ENCODE measurements at places on chromosomes 2 and 18.

DNA sequence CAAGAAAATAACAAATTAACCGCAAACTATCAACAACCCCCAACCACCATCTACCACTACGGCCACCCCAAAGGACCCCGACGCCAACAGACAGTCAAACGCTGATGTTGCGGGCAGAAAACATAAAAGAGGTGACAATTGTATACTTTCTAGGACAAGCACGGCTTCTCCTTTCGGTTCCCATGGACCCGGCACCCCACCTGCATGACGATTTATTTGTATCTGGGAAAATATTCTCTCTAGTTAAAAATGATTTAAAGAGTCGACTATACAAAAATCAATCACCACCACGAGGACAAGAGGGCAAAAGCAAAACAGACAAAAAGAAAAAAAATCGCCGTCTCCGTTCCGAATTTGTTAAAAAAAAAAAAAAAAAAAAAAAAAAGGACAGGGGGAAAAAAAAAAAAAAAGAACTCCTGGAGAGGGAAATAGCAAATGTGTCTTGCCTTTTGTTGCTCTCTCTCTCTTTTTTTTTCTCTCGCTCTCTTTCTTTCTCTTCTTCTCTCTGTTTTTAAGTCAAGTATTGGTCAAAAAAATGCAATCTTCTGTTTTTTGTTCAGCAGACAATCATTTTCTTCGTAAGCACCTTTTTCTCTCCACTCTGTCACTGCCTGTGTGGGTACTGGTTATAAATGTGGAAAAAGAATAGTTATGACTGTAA, 3.6 kb downstream of the SIX3 start:
- DNase-seq: no peak

GRCh38 chr2:4370422-4371090, 667.2 kb downstream of the DCDC2C start:
- DNase-seq: no peak

GRCh38 chr2:205377324-205377723, 305.0 kb upstream of the NRP2 start:
- DNase-seq: no peak

DNA sequence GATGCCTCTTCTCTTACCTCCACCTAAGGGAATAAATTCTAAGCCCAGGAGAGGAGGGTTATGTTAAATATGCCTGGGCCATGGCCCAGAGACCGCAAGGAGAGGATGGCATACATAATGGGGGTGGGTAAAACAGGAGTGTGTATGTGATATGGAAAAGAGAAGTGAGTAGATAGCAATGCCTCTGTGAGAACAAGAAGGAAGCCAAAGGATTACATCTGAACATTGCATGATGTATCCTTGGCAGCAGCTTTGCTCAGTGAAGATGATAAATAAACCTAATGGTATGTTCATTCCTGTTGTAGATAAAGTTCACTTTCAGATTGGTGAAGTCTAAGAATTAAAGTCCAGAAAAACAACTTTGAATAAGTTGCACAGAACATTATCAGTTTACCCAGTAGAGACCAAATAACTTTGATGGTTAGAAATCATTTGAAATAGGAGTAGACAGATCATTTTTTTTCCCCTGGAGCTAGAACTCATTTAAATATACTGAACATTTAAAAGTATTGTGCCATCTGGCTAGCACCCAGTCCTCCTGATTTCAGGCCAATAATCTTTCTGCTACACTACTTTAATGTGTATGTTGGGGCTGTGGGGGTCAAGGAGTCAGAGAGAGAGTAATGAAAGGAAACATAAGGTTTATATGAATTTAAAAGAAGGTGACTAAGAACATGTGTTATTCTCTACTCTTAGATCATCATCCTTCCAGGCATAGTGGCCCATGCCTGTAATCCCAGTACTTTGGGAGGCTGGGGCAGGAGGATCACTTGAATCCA, 231.7 kb downstream of the PARD3B start:
- no peak for DNase-seq

GRCh38 chr2:218984239-218985020, 554 bp downstream of the FEV start:
- DNase-seq: no peak

DNA sequence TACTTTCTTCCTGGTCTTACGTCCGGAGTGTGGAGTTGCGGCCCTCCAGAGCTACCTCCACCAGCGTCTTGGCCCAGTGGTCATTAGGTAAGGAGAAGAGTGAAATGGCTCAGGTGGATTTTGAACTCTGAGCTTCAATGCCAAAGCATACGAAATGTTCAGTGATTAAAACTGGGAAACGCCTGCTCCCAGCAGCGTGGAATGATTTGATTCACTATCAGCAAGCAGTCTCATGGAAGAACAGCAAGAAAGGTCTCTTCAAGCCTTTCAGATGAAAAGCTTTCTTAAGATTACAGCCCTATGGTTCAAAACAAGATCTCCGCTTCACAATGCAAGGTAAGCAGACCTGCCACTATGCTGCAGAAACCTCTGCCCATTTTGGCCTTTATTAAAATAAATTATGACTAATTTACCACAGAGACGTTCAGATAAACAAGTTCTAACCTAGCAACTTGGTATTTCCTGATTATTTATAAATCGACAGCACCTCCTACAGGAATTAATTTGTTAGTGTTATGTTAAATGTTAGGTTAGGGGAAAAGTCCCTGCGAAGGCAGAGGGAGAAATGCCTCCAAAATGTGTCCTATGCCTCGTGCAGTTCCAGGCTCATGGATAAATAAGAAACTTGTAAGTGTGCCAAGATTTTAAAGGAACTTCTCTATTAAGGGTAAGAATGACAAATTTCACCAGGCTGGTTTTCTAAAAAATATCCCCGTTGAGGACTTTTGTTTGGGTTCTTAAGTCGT, 10.1 kb downstream of the SP9 start:
- no peak for DNase-seq
